8988T (cell line): ENCODE measurements at places on chromosomes 2 and 18.

- DNase-seq = no peak
Measured at GRCh38 chr2:66968946-66969345, 428.2 kb upstream of the ETAA1 start.

DNA sequence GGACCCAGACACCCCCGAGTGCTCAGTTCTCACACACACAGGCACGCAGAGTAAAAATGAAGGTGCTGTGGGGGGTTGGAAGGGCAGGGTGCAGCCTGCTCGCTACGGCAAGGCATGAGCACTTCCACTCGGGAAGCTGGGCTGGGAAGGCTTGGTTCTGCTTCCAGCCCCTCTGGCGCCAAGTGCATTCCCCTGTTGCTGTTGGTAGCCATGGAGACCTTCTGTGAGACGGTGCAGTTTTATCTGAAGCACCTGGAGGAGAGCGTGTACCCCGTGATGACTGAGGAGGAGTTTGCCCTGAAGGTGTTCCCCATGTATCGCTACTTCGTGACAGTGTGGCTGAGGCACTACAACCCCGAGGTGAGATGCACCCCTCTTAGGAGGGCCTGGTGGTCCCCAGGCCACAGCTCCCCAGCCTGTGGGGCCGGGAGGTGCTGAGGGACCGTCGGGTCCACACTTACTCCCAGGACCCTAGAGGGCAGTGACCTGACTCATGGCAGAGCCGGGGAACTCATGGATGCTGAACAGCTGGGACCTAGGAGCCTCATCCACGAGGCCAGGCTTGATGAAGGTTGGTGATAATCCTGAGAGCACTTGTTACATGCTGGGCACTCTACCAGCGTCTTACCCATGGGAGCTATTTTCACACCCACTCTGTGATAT lies 15.5 kb downstream of the MROH2A start:
- DNase-seq = no peak

- no peak for DNase-seq
Measured at GRCh38 chr2:187139469-187139868, 290.5 kb upstream of the ZSWIM2 start.

- DNase-seq = no peak
Measured at GRCh38 chr2:38093527-38094165, 17.7 kb upstream of the CYP1B1 start.

- no peak for DNase-seq
Measured at GRCh38 chr2:176432434-176432833, 163.2 kb downstream of the MTX2 start.
